NCI-H2107 (cell line): ENCODE measurements at places on chromosomes 11 and 22.

GRCh38 chr22:47297261-47298016 is 535.0 kb downstream of the TBC1D22A start:
- DNase-seq: no peak

- no peak for DNase-seq
Measured at GRCh38 chr11:62604460-62605120, 2.9 kb upstream of the MTA2 start.

DNA sequence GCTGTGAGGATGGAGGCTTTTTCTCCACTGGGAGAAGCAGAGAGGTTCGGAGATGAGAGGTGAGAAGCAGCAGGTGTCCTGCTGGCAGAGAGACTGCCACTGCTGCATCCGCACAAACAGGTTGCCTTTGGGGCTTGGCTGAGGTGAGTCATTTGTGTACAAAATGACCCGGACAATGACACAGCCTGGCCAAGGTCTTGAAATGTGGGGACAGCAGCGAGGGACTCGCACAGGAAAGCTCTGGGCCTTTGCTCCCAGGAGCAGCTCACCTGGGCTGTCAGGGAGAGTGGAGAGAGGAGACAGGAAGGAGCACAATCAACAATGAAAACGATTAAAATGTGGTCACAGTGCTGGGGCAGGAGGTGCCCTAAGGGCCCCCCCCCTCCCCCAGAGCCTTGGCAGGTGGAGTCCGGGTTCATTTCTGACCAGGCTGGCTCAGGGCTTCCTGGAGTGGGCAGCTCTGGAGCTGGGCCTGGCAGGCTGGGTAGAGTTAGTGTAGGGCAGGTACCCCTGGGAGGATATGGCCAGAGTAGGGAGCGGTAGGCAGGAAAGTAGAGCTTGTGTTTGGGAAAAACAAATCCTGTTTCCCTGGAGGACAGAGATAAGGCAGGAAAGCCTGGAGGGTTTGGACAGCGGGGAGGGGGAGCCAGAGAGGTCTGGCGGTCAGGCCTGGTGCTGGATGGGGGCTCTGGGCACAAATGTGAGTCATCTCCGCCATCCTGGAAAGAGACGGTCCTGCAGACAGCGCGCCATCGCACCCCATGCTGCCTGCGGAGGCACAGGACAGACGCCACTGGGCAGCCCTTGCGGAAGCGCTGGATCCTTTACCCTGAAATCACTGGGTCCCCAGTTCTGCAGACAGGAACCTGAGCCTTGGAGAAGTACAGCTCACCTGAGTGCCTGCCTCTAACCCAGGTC is 37.8 kb upstream of the CELSR1 start:
- no peak for DNase-seq

GRCh38 chr11:128222245-128222884 is 365.0 kb downstream of the ETS1 start:
- no peak for DNase-seq

DNA sequence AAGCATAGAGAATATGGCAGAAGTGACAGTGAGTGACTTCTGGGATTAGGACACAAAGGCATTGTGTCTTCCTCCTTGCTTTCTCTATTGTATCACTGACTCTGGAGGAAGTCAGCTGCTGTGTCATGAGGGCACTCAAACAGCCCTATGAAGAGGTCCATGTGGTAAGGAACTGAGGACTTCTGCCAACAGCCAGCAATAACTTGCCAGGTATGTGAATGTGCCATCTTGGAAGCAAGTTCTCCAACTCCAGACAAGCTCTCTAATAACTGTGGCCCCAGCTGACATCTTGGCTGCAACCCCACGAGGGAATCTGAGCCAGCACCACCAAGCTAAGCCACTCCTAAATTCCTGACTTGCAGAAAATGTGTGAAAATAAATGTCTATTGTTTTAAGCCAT is 83.6 kb upstream of the ZBED5 start:
- no peak for DNase-seq

GRCh38 chr22:47918276-47918921 is 1155.9 kb downstream of the TBC1D22A start:
- no peak for DNase-seq

GRCh38 chr11:47705721-47706120 is 9.4 kb downstream of the AGBL2 start:
- DNase-seq: no peak

GRCh38 chr22:49278340-49278739 is 549.3 kb downstream of the BRD1 start:
- DNase-seq: no peak

GRCh38 chr11:66314561-66315497 is 2.0 kb downstream of the CD248 start:
- DNase-seq: no peak

GRCh38 chr11:17601676-17602075 is 54.6 kb downstream of the OTOG start:
- DNase-seq: no peak

DNA sequence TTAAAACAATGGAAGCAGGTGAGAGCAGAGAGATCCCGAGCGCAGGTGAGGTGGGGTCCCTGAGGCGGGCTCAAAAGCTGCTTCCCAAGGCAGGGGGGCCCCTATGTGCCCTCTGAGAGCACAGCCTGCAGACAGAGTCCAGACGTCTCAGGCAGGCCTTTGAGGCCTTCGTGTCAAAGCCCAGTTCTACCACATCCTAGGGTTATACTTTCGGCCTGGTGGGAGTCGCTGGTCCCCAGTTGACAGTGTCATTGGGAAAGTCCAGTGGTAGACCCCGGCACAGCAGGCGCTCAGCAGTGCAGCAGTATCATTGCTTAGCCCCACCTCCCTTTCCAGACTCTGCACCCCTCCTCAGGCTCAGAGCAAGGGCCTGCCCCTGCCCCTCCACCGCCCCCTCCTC is 9.1 kb downstream of the LINC01488 start:
- DNase-seq: no peak

GRCh38 chr11:2468363-2469235 is 23.8 kb downstream of the KCNQ1 start:
- DNase-seq: no peak

GRCh38 chr11:86749821-86750401 is 50.4 kb upstream of the PRSS23 start:
- DNase-seq: no peak

DNA sequence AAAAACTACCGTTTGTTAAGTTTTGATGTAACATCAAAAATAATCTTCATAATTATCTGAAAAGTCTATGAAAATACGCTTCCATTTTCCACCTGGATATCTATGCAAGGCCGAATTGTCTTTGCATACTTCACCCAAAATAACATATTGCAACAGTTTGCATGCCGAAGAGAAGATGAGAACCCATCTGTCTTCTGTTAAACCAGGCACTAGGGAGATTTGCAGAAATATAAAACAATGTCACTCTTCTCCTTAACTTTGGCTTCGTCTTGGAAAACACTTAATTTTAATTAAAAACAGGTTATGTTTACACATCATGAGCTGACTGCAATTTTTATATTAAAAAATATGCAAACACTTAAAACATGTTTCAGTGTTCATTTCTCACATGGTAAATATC is 1325.8 kb downstream of the TBC1D22A start:
- no peak for DNase-seq

DNA sequence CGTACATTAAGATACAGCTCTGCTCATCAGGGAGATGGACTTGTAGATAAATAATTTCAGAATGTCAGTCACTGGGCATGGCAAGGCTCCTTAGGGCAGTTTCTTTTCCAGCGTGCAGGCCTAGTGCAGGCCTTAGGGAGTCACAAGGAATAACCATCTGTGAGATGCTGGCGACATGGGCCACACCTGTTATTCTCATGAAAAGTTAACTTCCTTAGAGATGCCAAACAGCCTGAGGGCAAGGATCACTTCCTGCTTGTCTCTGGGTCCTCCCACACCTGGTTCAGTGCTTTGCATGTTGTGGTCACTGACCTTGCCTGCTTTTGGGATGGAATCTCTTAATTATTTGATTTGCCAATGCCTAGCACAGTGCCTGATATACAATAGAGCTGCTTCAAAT is 70.6 kb downstream of the ST3GAL4 start:
- DNase-seq: no peak

DNA sequence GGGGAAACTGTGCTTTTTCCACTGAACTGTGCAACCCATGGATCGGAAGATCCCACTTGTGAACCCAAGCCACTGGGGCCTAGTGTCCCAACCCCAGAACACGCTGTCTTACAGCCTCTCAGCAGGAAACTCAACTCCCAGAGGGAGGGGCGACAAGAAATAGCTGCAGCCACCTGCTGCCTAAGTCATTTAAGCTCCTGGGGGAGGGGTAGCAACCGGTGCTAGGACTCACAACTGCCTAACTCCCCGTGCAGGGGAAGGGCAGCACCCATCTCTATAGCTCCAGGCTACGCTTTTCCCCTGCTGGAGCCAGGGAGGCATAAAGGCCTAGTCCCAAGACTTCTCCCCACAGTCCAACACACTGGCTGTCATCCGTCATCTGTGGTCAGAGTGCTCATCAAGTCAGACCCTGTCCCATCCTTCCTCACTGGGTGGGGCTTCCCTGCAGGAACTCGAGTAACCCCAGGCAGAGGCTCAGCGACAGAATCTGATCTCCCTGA is 363.0 kb downstream of the LUZP2 start:
- no peak for DNase-seq

DNA sequence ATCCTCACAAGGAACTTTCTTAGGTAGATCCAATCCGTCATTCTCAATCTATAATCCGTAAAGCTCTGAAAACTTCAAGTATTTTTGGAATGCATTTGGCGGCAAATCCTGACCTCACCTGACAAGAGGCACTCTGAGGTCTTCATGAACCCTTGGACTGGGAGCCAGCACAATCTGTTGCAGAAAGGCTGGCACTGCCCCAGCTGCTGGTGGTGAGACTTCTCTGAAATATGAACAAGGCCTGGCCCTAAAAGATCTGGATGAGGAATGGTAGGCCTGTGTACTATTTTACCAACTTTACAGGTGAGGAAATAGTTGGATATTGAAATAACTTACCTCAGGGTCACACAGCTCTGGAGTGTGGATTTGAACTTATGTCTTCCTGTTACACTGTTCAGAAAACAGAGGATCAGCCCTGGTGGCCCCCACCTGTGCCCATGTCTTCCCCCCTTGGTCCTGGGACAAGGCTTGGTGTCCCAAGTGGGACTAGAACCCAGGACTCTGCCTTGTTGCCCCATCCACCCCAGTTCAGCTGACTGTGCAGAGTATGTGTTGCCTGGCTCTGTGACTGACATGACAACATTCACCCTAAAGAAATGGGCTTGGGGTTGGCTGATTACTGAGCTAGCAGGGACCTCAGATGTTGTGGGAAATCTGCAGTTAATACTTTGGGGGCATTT is 471.4 kb downstream of the MN1 start:
- DNase-seq: no peak

GRCh38 chr11:40149721-40150120 is 1309.7 kb downstream of the LRRC4C start:
- no peak for DNase-seq

DNA sequence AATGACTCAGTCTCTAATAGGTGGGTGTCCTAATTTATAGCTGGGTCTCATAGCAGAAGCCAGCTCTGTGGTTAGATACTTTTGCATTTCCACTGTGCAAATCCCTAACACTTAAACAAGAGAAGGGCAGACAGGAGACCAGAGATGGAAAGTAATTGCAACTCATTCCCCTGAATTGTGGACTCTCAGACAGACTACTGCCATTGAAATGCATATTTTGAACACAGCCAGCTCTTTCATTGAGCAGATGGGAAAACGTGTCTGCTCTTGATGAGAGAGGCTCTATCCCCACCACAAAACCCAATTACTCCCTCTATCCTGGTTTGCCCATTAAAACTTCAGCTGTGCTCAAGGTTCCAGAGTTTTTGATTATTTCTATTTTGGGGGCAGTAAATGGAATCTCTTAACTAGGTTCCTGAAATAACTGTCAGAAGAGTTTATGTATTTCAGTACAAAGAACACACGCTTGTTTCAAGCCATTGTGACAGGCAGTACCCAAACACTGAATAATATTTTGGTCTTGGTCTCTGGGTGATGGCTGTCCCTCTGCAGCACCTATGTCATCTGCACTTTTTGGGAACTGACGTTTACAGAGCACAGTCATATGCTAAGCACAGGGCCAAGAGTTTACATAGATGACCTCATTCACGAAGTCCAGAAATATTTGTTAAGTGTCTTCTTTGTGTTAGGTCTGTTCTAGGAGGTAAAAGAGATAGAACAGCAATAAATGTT is 41.7 kb downstream of the FAM227A start:
- DNase-seq: no peak

GRCh38 chr11:79949574-79949973 is 508.7 kb upstream of the TENM4 start:
- DNase-seq: no peak

DNA sequence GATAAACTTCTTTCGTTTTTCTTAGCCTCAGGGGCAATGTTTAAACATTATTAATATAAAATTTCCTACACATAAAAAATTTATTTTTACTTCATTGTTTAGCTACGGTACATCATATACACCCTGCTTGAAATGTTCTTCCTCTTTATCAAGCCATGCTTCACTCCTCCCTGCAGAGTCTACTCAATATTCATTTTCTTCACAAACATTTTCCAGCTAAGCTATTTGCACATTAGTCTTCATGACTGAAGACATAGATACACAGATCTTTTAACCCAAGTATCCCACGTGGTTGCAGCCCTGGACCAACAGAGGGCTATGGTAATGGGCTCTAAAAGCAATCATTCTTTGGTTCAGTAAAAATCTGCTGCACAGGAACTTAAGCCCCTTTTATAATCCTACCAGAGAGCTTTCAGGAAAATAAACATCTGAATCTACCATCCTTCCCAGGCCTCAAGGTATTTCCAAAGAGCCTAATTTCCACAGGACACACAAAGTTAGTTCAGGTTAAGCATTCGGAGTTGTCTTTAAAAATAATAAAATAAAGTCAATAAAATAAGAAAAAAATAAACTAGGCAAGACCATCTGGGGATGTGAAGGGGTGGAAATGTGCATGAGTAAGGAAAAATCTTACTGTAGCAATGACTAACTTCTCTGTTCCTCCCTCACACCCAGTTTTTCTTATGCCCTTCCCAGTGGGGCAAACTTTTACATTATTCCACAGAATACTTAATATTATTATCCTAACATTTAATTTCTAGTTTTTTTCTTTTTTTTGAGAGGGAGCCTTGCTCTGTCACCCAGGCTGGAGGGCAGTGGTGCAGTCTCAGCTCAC is 21.6 kb upstream of the OR6X1 start:
- no peak for DNase-seq

GRCh38 chr11:127110542-127110941 is 110.0 kb upstream of the KIRREL3 start:
- no peak for DNase-seq

DNA sequence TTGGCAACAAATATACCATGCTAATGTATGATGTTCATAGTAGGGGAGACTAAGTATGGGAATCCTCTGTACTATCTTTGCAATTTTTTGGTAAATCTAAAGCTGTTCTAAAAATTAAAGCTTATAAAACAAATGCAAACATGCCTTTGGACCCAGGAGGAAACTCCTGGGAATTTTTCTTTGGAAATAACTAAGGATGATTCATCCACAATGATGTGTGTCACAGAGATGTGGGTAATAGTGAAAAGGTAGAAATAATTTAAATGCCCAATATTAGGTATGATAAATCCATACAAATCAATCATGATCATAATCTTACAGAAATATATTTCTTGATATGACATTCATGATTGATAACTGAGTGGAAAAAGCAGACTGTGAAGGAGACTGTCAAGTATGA is 135.8 kb downstream of the TRIM44 start:
- DNase-seq: no peak
